ENCODE measurements at places on chromosomes 7 and 10. TPM values are rescaled to one million over a fixed set of nuclear protein-coding genes. Genes with fewer than 3 reads are reported as not detected.
A peak's percentile ranks its signal among the peaks of the same experiment; 100 is the strongest.

The SUN3 gene
- not detected for total RNA-seq

The PCLO gene
- 39.8 TPM for total RNA-seq

The LRRC17 gene
- 1.4 TPM for total RNA-seq

The TMEM229A gene
- total RNA-seq, result not detected

The SNX10 gene
- not detected for total RNA-seq

The GATA3 gene
- total RNA-seq, result not detected

- no peak overlapping the region for H3K4me3 ChIP-seq
- no peaks in the 10 kb centered on the region for H3K27me3 ChIP-seq
- no peak overlapping the region for H3K27ac ChIP-seq
- H3K4me1 ChIP-seq, result peaks cover 6% of the 10 kb centered on the region
- no peaks in the 10 kb centered on the region for H3K36me3 ChIP-seq
Observed at GRCh38 chr10:94281654-94282053, 81.1 kb downstream of the NOC3L start.

- no peaks in the 10 kb centered on the region for H3K36me3 ChIP-seq
- no peak for DNase-seq
- H3K27ac ChIP-seq, result no peak overlapping the region
- no peaks in the 10 kb centered on the region for H3K27me3 ChIP-seq
Observed at GRCh38 chr7:152504816-152505215, 69.0 kb upstream of the KMT2C start.

GRCh38 chr7:9958486-9958885 lies 1015.2 kb upstream of the PHF14 start:
- H3K4me1 ChIP-seq, result no peaks in the 10 kb centered on the region
- no peaks in the 10 kb centered on the region for H3K36me3 ChIP-seq
- no peak overlapping the region for H3K27ac ChIP-seq

- no peak overlapping the region for H3K4me3 ChIP-seq
- no peaks in the 10 kb centered on the region for H3K27me3 ChIP-seq
- peak; percentile 52 for DNase-seq
Observed at GRCh38 chr10:132554991-132555647, 17.5 kb downstream of the INPP5A start.

DNA sequence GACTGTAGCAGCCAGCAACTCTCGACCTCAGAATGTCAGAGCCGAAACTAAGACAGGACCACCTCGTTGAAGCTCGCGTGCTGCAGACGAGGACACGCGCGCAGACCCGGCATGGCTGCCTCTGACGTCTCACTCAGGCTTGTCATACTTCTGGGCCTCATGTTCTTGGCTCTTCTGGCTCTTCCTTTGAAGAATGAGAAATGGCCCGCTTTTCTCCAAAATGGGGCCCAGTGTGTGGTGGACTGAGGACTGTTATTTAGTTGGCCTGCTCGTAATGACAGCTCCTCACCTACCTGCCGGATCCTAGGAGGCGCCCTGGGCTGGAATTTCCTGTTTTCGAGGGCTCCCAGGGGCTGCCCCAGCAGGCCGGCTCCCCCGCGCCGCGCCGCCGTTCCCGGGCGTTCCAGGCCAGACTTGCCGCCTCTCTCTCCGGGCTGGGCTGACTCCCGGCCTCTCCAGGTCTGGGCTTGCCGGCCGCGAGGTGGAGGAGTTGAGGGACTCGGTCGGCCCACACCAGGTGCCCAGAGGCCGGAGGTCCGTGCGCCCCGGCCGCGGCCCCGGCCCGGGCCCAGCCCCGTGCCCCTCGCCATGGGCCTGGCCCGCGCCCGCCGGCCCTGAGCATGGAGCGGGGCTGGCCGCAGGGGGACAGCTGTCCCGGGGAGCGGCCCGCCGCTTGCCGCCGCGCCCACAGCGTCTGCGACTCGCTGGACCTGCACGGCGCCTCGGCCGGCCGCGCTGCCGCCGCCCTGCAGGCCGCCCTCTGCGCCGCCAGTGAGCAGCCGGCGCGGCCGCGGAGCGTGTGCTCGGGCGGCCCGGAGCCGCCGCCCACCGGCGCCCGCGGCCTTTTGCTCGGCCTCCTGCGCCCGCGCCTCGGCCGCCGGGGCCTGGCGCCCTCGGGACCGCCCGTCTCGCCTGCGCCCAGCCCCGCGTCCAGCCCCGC lies 28.1 kb downstream of the AGAP3 start:
- DNase-seq, result peak; percentile 29
- no peaks in the 10 kb centered on the region for H3K36me3 ChIP-seq
- no peak overlapping the region for H3K27ac ChIP-seq
- H3K4me1 ChIP-seq, result peaks cover 23% of the 10 kb centered on the region
- no peaks in the 10 kb centered on the region for H3K27me3 ChIP-seq

- H3K4me3 ChIP-seq, result no peak overlapping the region
- H3K4me1 ChIP-seq, result no peaks in the 10 kb centered on the region
- H3K36me3 ChIP-seq, result no peaks in the 10 kb centered on the region
- no peak for DNase-seq
- no peaks in the 10 kb centered on the region for H3K27me3 ChIP-seq
Observed at GRCh38 chr7:33581236-33581635, 324.1 kb upstream of the BMPER start.

- no peaks in the 10 kb centered on the region for H3K4me1 ChIP-seq
- H3K27me3 ChIP-seq, result no peaks in the 10 kb centered on the region
- no peaks in the 10 kb centered on the region for H3K36me3 ChIP-seq
- no peak overlapping the region for H3K27ac ChIP-seq
- no peak overlapping the region for H3K4me3 ChIP-seq
Observed at GRCh38 chr7:25777969-25778708, 373.9 kb upstream of the NFE2L3 start.

- no peak for DNase-seq
- no peaks in the 10 kb centered on the region for H3K36me3 ChIP-seq
- H3K27me3 ChIP-seq, result peaks cover 87% of the 10 kb centered on the region
- peak overlapping the region; percentile 33 for H3K4me3 ChIP-seq
- peaks cover 8% of the 10 kb centered on the region for H3K4me1 ChIP-seq
Observed at GRCh38 chr7:88758381-88759229, 895 bp upstream of the ZNF804B start.
